CD4-positive, alpha-beta T cell treated with Interleukin-6 for 4 hours (primary cell): ENCODE measurements at places on chromosomes 2 and 18.
A peak's percentile ranks its signal among the peaks of the same experiment; 100 is the strongest.

- no peak for DNase-seq
These were observed 7.5 kb upstream of the MCFD2 start for GRCh38 chr2:46923041-46923528.

- no peak for DNase-seq
These were observed 175.6 kb downstream of the ALPK2 start for GRCh38 chr18:58453167-58453808.

DNA sequence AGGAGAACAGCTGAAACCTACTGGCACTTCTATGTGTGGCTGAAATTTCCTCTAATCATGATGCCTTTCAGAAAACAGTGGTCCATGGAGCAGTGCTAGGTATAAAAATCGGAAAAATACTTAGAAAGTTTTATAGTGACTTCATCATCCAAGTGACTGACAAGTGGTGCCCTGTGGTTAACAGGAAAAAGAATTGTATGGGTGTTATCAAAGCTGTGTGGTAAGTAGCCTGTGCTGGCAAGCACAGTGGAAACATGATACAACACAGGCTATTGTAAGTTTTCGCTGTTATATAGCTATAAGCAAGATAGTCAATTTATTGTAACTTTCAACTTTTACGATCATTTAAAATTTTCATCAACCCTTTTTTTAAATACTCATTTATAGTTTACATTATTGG is 1599.7 kb upstream of the ZEB2 start:
- DNase-seq, result no peak

DNA sequence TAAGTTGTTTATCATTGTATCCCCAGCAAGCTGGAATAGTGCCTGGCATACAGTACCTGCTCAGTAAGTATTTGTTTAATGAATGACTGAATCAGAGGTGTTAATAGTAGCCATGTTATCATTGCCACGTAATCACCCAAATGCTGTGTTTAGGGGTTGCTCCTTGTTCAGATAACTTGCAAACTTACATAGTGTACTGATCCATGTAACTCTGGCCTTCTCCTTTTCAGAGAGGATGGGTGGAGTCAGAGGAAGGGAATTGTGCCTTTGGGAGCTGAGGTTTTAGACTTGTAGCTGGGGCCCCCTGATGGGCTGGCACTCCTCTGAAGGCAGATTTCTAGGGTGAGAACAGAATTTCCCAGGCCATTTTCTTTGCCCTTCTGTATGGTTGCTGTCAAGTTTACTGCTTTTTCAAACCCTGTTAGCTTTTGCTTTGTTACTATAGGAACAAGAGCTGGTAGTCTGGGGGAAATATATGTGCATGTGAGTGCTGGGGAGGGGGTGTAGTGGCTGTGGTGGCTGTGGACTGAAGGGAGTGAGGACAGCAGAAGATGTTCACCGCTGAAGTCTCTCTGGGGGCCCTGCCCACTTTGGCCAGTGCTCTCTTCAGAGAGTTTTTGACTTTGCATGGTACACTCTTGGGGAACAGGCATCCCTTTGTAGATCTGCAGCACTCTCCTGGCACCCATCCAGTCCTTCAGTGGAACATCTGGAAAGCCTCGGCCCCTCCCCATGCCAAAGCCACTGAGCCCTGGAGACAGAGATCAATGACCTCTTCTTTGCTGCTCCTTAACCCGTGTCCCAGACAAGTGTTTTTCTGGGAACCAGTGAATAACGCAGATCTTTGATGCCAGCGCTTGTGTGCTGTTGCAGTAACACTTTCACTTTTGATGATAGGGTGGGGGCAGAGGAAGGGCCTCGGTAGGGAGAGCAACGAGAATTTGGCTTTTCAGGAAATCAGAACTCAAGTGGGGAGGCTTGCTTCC is 209.0 kb downstream of the PRKCE start:
- DNase-seq, result peak; percentile 19

DNA sequence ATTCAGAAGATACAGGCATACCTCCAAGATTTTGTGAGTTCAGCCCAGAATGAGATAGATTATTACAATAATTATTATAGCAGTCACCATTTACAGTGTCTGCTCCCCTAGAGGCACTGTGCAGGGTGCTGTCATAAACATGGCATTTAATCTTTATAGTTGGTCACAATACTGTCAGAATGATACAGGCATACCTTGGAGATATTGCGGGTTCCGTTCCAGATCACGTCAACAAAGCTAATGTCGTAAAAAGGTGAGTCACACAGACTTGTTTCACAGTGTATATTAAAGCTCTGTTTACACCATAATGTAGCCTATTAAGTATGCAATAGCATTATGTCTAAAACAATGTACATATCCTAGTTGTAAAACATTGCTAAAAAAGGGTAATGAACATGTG is 45.6 kb downstream of the ZRANB3 start:
- DNase-seq, result no peak

- DNase-seq, result no peak
These were observed 153.8 kb downstream of the COL6A3 start for GRCh38 chr2:237260039-237260620.

DNA sequence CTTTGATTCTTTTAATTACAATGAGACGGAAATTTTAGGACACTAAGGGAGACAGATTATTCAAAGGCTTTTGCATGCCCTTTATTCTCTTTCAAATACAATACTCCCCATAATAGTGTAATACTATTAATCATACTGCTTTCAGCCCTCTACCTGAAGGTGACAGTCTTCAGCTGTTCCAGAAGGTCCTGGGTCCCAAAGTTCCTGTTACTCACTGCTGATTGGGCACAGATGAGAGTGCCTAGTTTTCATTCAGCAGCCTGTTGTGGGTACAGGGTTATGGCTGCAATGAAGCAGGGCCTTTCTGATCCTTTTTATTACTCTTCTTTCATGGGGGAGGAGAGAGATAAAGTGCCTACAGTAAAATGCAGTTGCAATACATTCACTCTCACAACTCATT is 80.2 kb downstream of the NUP35 start:
- DNase-seq, result no peak

GRCh38 chr18:1252534-1252933 is 347.9 kb downstream of the ADCYAP1 start:
- DNase-seq, result no peak

GRCh38 chr18:27412556-27412955 is 227.4 kb upstream of the CHST9 start:
- no peak for DNase-seq

- DNase-seq, result peak; percentile 12
These were observed 905 bp upstream of the NUP35 start for GRCh38 chr2:183123117-183123958.

DNA sequence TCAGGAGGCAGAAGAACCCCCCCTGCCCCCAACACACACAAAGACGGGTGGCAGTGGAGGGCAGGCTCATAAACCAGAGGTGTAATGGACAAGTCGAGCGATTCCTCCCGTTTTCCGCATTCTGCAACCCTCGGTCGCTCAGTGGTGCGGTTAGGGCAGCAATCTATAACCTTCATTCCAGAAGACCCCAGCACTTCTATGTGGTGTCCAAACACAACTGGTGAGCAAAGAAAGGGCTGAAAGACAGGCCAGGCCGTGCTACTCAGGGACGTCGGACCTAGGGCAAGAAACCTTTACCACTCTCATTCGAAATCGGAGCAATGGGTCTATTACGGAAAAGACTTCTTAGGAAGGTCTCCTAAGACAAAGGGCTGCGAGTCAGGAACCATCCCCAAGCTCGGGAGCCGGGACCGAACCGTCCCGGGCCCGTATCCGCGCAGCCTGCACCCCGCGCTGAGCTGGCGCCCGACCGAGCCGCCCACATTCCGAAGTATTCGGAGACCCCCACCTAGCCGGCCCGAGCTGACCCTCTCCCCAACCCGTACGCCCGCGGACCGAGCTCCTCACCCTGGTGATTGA is 568 bp downstream of the ARL5A start:
- DNase-seq, result peak; percentile 26

- no peak for DNase-seq
These were observed 40.5 kb downstream of the SPHKAP start for GRCh38 chr2:228140934-228141528.

DNA sequence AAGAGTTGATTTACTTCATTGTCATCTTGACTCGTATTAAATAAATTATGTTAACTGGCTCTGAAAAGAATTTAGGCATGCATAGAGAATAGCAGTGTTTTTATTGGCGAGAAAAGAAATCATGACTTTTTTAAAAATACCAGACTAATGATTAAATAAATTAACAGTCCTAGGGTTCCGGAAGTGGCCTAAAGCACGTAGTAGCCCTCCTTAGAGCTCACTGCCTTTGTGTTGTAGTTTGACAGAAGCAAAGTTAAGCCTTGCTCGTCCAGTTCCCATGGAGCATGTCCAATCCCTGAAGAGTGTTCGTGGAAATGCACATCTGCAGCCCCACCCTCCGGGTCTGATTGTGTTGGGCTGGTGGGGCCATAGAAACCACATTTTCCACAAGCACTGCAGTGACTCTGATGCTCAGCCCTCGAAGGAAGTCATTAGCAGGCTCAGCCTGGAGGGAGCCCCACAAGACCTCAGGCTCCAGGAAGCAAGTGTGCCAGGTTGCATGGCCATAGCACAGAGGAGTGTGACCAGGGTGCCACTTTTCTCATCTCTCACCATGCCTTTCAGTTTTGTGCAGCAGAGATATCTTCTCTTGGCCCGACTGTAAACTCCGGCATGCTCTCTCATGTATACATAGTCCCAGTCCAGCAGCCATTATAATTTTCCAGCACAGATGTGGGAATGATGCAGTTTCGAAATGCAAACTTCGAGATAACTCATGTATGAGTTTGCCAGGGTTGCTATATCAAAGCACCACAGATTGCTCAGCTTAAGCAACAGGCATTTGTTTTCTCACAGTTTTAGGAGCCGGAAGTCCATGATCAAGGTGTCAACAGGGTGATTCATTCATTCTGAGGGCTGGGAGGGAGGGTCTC is 188.6 kb upstream of the SH3BP4 start:
- DNase-seq, result no peak

- DNase-seq, result no peak
These were observed 459.9 kb upstream of the CELF4 start for GRCh38 chr18:38025433-38026038.

DNA sequence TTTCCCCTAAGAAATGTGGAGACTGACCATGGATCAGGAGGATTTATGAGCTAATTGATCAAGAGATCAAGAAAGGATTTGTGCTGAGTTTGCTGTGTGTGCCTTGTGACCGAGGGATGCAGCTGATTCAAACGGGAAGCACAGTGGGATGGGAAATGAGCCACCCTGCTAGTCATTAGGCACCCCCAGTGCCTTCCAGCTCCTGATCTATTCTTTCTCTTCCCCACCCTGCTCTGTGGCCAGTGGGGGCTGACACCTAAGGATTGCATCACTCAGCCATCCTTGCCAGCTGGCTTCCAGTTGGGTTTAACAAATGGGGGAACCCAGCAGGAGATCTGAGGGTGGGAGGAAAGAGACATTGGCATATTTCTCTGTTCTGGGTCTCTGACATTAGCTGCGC is 132.2 kb upstream of the CXCR4 start:
- DNase-seq, result no peak
